ENCODE measurements at places on chromosomes 6 and 20.

DNA sequence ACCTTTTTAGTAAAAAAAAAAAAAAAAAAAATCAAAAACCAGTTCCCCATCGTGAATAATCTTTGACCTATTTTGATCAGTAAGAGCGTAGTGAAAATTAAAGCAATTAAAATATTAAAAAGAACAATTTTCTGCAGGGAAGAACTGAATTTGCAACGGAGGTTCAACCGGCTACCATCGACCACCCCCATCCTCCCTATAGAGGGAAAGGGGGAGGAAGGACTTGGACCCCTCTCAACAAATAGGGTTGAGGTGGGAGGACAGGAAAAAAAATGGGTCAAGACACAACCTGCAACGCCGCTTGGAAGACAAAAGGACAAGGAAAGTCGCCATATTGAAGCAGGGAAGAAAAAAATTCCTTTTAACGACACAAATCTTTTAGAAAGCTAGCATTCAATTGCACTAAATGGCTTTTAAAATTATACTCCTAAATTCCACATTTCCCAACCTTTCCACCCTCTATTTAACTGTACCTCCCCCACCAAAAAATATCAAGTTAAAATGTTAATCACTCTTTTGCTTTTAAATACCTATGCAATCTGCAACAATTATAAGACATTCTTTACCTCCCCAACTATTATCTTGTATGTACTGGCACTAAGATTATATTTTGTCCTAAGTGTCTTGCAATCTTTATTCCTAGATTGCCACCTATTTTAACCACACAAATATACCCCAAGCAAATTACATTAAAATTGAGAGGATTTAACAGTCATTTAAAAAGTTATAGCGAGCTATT lies 1.7 kb downstream of the PPP1R10 start:
- DNase-seq, result no peak

GRCh38 chr6:7270320-7271204 lies 42.4 kb downstream of the SSR1 start:
- DNase-seq, result no peak

GRCh38 chr20:63130658-63131577 lies 85.0 kb downstream of the YTHDF1 start:
- no peak for DNase-seq

GRCh38 chr20:2538356-2538755 lies 2.0 kb downstream of the TMC2 start:
- no peak for DNase-seq

DNA sequence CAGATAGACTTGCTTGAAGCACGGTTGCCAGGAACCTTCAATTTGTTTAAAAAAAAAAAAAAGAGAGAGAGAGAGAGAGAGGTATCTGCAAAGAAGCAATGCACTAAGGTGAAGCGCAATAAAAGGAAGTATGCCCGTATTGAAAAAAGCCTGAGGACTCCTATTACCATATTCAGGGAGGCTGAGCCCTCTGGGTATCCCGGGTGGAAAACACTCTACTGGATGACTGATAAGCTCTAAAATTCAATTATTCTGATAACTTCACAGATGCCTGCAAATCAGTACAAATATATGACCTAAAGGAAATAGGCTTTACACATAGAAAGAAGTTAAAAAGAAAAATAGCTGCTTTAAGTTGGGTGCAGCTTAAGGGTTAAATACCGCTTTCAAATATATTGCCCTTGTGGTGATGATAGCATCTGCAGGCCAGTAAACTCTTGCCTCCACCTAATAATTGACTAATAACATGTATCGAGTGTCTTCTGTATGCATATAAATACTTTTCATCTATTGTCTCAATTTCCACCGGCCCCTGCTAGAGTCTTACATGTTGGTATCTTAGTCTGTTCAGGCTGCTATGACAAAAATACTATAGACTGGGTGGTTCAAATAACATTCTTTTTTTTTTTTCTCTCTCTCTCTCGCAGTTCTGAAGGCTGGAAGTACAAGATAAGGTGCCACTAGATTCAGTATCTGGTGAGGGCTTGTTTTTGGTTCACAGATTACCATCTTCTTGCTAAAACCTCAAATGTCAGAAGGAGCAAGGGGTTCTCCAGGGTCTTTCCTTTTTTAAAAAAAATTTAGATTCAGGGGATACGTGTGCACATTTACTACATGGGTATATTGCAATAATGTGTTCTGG lies 187.4 kb upstream of the JARID2 start:
- DNase-seq, result no peak
